Right lung (tissue), 10 donors: ENCODE measurements at places on chromosomes 7 and 10. TPM values are rescaled to one million over a fixed set of nuclear protein-coding genes. Genes with fewer than 3 reads are reported as not detected.

- no peak for DNase-seq
These were observed 183.3 kb downstream of the STK31 start for GRCh38 chr7:23893176-23893941.

DNA sequence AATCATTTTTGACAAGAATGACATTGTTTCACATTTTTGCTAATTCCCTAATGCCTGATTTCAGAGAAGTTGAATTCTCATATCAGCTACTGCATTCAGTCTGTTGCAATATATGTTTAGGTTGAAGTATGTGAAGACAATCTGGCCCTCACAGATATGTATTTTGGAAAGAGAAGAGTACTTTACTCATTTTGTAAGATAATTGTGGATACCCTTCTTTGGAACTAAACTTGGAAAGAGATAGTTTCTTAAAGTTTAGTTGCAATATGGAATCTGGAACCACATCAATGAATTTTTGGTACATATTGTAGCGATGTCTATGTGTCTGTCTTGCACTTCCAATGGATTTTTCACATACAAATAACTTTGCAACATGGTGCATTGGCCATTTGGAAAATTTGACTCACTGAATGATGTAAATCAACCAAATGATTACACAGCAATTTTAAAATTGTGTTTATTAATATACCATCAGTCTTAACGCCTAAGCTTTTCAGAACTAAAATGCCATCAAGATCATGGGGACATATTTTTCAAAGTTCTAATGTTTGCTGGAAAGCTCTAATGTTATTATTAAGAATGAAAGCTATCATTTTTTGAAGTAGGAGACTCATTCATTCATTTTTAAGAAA is 39.3 kb upstream of the TMEM26 start:
- no peak for DNase-seq

- no peak for DNase-seq
These were observed 59.4 kb upstream of the ETV1 start for GRCh38 chr7:14048889-14049288.

DNA sequence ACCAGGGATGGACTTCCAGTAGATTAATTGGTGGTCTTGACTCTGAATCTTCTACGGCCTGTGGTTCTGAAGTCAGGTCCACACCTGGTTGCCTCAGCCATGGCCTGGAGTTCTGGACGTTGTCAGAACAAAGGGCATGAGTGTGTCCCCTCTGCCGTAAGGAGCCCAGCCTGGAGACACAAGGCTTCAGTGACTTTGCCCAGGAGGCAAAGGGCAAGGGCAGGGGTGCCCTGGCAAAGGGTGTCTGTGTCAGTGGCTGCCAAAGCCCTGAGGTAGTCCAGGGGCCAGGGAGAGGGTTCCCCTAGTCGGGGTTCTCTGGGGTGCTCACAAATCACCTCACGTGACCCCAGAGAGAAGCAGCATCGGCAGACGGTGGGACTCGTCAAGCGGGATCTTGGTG is 273.2 kb upstream of the ZNF32 start:
- no peak for DNase-seq

DNA sequence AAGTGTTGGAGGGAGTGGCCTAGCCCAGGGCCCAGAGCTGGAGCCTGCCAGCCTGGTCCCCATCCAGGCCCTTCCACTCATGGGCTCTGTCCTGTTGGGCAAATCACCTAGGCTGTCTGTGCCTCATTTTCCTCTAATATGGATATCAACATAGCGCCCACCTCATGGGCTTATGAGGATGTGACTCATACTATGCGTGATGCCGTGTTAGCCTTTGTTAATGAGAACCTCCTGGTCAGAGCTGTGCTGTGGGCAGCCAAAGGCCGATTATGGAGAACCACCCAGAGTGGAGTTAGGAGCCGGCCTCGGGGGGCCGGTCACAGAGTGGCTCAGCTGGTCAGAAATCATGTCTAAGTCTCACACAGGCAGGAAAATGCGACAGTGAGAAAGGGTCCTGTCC is 306.4 kb downstream of the PAXIP1 start:
- DNase-seq, result no peak

- no peak for DNase-seq
These were observed 134.9 kb downstream of the OR13A1 start for GRCh38 chr10:45180507-45180906.

The SMURF1 gene
- 16.1 TPM for polyA plus RNA-seq

The NKX2-3 gene
- not detected for polyA plus RNA-seq

The PALD1 gene
- polyA plus RNA-seq, result 24.7 TPM

The GRID2IP gene
- polyA plus RNA-seq, result 1.3 TPM
